ENCODE measurements at places on chromosomes 3 and 15.

GRCh38 chr3:81962396-81962795 lies 201.0 kb upstream of the GBE1 start:
- no peak for DNase-seq

DNA sequence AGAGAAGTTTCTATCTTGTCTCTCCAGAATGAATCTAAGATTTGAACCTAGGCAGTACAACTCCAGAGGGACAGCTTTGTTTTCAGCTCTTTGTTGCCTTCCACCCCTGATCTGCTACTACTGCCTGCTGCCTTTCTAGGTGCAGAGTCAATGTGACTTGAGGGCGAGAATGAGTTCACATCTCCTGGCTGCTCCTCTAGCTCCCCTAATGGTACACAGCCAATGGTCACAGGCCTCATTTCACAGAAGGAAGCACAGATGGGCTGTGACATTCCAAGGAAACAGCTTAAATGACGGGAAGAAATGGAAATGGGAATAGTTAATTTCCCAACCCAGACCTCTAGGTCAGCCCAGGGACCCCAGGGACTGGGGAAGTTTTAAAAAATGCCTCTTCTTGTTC lies 32.4 kb downstream of the FAM43A start:
- DNase-seq = no peak

- DNase-seq = no peak
These were observed 25.0 kb downstream of the ANXA2 start for GRCh38 chr15:60372756-60373155.

- DNase-seq = no peak
These were observed 182.5 kb downstream of the NFKBIZ start for GRCh38 chr3:102031834-102032233.

DNA sequence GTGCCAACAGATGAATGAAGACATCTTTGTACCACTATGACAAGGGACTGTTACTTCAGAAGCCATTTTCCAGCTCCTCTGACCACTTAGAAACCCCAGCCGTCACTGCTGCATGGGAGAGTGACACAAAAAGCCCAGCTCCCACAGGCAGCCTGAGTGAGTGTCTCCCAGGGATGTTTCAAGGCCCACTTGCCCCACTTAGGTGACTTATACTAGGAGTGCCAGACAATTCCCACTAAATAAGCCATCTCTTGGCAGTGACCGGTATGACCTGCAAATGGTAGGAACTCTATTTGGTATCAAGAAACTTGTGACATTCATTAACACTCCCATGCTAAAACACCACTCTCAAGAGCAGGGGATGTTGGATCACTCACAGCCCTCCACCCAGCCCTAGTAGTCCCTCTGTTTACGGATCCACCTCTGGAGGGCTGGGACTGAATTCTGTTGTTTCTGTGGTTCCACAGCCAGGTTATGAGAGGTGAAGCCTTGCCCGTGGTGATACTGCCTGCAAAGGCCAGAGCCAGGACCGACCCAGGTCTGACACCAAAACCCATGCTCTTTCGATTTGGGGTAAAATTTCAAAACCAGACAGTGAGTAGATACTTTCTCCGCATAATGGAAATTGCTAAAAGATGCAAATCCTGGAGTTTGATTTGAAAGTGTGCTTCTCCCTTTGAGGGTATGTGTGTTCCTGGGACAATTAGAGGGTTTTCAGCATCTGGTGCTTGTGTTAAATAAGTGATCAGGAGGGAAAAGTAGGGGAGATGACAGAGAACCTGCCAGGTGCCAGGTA lies 14.5 kb downstream of the RBP1 start:
- no peak for DNase-seq

GRCh38 chr15:65690778-65691177 lies 69.0 kb downstream of the SLC24A1 start:
- DNase-seq = no peak

DNA sequence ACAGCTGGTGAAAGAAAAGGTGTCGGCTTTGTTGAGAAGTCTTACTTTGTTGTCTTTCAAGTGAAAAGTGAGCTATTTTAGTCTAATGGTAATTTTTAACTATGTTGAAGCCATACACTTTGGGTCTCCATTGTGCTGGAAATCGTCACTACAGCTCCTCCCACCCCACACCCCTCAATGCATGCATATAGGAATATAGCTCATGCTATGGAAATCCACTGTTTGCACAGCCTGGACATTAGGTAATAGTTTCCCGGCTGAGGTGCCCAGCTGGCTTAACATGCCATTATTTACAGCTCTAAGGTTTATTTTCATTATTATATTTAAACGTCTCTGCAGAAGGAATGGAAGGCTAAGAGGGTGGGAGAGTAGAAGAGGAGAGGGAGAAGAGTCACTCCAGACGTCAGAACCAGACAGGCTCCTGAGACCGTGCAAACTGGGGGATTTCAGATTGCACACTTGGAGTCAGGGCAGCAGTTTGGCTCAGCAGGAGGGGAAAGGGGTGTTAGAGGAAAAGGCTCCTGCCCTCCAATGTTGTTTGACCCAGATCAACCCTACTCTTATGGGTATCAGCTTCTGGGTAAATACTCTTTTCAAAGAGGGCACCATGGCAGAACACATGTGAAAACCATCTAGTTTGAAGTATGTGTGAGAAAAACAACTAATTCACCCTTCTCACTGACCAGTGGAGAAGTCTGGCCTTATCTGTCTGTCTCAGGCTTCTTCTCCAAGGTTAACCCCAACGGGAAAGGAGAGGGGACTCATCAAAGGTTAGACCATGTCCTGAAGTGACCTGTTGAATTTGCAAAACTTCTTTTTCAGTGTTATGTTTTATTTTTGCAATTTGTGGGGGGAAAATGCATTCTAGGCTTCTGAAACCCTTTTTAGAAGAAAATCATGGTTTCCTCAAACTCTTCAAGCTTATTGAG lies 218.7 kb upstream of the CTDSPL start:
- no peak for DNase-seq

DNA sequence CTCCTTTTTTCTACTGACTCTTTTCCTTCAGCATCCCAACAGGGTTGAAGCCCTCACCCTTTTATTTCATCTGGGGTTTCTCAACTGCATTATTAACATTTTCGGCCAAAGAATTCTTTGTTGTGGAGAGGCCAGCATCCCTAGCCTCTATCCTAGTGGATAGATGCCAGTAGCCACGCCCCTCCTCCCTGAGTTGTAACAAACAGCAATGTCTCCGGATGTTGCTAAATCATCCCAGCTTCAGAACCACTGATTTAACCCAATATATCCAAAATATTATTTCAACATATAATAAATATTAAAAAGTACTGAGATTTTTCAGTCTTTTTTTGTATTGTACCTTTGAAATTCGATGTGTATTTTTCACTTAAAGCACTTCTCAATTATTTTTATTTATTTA lies 2.0 kb upstream of the RNF111 start:
- DNase-seq = no peak

DNA sequence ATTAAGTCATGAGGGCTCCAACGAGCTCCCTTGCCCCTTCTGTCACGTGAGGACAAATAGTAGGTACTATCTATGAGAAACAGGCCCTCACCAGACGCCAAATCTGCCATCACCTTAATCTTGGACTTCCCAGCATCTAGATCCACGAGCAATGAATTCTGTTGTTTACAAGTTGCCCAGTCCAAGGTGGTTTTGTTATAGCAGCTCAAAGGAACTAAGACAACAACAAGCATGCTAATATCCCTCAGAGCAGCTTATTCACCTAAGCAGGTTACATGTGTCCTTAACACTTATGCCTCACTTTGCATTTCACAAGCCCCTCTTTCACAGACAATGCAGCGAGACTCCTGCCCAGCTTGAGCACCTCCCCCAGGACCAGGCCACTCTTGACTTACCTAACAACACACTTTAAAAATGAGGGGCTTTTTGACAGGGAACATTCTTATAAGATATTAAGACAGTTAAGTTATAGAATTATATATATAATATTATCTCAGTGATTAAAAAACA lies 219.5 kb downstream of the PLCH1 start:
- DNase-seq = no peak

- DNase-seq = no peak
These were observed 5.8 kb downstream of the TASOR start for GRCh38 chr3:56677286-56677685.

GRCh38 chr15:78763796-78764241 lies 47.4 kb downstream of the ADAMTS7 start:
- no peak for DNase-seq

DNA sequence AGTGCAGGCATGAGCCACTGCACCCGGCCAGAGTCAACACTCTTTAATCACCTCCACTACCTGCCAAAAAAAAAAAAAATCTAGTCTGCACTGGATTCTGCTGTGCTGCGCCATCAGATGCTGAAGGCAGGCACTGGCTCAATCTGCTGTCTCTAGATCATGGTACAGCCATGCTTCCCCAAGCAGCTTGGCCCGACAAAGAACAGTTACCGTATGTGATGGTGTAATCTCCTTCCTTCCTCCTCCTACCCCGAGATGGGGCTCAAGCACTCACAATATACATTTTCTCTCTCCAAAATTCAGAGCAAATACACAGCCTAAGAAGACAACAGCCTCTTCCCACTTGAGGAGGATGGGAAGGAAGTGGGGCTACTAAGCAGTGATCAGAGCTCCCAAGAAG lies 45.1 kb downstream of the DAPK2 start:
- DNase-seq = no peak

GRCh38 chr3:33377931-33378330 lies 62.3 kb downstream of the UBP1 start:
- DNase-seq = no peak

GRCh38 chr3:150033721-150034120 lies 63.0 kb upstream of the PFN2 start:
- no peak for DNase-seq

- DNase-seq = no peak
These were observed 402.6 kb downstream of the CNTN6 start for GRCh38 chr3:1495466-1495865.

- DNase-seq = no peak
These were observed 44.0 kb downstream of the PDE8A start for GRCh38 chr15:85025516-85026251.

DNA sequence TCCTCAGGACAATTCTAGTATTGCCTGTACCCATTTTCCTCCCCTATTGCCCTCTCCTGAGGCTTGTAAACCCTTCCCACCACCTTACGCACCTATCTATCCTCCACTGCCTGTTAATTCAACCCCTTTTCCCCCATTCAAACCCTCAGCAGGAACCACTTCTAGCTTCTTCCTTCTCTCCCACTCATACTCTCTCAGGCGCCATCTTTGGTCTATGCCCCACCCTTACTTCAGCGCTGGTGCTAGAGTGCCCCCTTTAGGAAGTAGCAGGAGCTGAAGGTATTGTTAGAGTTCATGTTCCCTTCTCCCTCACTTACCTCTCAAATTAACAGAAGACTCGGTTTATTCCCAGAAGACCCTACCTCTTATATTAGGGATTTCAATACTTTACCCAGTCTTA lies 121.8 kb upstream of the NLGN1 start:
- DNase-seq = no peak

- no peak for DNase-seq
These were observed 41.9 kb downstream of the NIPA2 start for GRCh38 chr15:22880068-22880980.

- DNase-seq = no peak
These were observed 27.4 kb upstream of the ATP10A start for GRCh38 chr15:25890529-25890928.

DNA sequence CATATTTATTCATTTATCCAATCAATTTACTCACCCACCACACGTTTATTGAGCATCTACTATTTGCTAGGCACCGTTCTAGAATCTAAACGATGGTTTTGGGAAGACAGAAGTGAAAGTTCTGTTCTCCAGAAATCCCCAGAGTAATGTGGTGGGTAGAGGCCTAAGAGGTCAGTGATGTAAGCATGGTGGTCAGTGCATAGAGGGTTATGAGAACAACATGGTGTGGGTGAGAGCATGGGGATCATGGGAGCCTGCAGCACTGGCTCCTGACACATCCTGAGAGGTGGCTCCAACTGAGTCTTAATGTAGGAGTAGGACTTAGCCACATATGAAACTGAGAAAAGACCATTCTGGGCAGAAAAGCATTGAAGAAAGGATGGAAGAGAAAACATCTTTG lies 85.3 kb upstream of the TNFAIP8L3 start:
- DNase-seq = no peak

- no peak for DNase-seq
These were observed 160.4 kb downstream of the CHL1 start for GRCh38 chr3:356952-357351.

GRCh38 chr15:70488002-70488605 lies 275.3 kb downstream of the UACA start:
- DNase-seq = no peak

- no peak for DNase-seq
These were observed 1133.5 kb downstream of the ROBO1 start for GRCh38 chr3:78634316-78634715.

- DNase-seq = no peak
These were observed 20.0 kb downstream of the PRKCD start for GRCh38 chr3:53181024-53181371.

DNA sequence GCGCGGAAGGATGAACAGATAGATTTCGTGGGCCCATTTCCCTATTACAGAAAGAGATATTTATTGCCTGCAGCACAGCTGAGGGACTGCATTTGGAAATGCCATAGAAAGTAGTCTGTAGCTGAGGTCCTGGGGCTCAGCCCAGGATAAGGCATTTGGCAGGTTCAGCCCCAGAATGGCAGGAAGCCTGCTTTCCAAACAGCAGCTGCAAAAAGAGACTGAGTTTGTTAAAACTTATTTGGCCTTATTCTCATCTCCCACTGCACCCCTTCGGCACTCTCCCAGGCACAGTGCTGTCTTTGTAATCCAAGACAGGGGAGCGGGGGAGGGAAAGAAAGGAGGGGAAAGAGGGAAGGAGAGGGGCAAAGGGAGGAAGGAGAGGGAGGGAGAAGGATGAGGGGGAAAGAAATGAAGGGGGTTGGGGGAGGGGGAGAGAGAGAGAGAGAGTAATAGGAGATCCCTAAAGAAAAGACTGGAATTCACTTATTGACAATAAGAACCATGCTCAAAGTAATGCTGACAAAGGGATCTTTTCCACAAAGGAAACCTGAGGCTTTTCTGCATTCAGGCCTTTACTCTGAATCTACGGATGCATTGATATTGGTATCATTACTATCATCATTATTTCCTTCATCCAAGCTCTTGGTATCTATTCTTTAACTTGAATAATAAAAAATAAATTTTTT lies 94.0 kb upstream of the LRRN1 start:
- DNase-seq = no peak

DNA sequence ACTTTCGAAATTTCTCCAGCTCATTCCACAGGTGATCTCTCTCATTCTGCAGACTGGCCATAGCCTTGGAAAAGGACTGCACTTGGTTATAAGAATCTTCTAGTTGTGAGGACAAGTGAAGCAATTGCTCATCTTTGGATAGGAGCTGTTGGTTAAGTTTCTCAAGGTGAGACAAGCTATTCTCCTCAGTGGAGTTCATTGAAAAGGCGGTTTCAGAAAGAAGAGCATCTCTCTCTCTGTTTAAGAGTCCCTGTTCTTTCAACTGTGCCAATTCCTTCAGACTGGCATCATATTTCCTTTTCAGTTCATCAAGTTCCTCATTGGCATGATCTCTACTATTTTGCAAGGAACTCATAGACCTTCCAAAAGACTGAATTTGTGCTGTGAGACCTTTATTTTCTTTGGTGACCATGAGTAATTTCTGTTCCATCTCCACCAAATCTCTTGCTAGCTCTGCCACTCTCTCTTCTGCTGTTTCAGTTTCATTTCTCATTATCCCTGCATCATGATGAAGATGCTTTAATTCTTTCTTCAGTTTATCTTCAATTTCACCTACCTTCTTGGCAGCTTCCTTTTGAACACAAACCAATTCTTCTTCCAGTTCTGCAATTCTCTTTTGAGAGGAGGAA lies 30.2 kb upstream of the HCLS1 start:
- DNase-seq = no peak

GRCh38 chr15:25709437-25710159 lies 153.5 kb downstream of the ATP10A start:
- DNase-seq = no peak
